ENCODE measurements at places on chromosomes 4 and X.

GRCh38 chr4:81204571-81204970 is 10.5 kb downstream of the PRKG2 start:
- DNase-seq = no peak

GRCh38 chrX:148611993-148612392 is 111.6 kb downstream of the AFF2 start:
- DNase-seq = no peak

- no peak for DNase-seq
These were observed 345.9 kb upstream of the NOCT start for GRCh38 chr4:138669479-138670315.

GRCh38 chr4:189279188-189279587 is 661.5 kb upstream of the FRG1 start:
- DNase-seq = no peak

GRCh38 chrX:149571770-149572169 is 15.5 kb downstream of the MAGEA9B start:
- no peak for DNase-seq

GRCh38 chr4:164894702-164895101 is 17.7 kb downstream of the APELA start:
- no peak for DNase-seq

GRCh38 chrX:14501327-14501726 is 28.0 kb upstream of the GLRA2 start:
- DNase-seq = no peak

GRCh38 chrX:40727093-40727492 is 8.2 kb downstream of the MED14 start:
- DNase-seq = no peak

DNA sequence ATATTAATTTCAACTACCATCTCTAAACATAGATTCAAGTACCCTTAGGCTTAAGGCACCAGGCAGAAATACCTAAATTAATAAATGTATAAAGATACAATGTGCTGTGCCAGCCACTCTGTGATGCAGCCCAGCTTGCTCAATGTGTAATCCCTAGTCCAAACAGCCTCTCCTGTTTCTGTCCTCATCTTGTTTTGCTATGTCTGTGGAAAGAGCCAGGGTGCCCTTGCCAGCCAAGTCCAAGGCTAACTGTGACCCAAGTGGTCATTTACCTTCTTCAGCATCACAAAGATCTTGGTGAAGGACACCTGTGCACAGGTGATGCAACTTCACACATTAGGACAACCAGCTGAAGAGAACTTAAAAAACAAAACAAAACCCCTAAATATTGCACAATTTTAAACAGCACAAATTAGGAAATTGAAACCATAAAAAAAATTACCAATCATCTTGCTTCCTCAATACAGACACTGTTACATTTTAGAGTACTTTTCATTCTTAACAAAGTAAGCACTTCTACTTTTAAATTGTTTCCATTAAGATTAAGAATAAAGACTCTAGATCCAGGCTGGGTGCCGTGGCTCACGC is 89.6 kb downstream of the C4orf51 start:
- no peak for DNase-seq

- no peak for DNase-seq
These were observed 380.6 kb downstream of the MAPK10 start for GRCh38 chr4:85979276-85979675.

DNA sequence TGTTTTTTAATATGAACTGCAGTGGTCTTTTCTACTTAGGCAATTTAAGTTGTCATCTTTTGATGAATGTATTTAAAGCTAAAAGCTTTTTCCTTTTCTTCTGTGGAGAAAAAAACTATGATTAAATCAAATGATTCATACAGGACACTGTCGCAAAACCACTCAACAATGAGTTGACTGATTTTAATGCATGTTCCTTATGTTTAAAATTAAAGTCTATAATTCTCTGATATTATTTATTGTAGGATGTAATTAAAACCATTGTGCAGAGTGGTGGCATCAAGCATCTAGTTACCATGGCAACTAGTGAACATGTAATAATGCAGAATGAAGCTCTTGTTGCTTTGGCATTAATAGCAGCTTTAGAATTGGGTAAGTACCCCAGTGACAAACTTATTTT is 172.5 kb downstream of the RAP1GDS1 start:
- DNase-seq = no peak

DNA sequence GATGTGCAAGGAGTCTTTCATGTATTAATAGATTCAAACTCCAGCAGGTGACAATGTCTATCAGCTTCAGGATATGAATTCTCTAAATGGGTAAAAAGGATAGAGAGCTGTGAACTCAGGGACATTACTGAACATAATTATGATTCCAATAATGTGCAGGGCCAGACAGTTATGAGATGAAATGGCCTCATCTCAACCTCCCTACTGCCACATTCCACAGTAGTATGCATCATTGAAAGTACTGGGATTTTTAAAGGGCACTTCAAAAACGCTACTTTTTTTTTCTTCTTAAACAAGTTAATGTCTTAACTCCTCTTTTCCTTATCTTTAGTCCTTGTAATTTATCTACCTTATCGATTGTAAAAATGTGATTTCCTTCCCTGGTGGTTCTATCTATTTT is 202.0 kb downstream of the APBB2 start:
- no peak for DNase-seq

GRCh38 chr4:4866124-4866865 is 6.8 kb downstream of the MSX1 start:
- DNase-seq = no peak

DNA sequence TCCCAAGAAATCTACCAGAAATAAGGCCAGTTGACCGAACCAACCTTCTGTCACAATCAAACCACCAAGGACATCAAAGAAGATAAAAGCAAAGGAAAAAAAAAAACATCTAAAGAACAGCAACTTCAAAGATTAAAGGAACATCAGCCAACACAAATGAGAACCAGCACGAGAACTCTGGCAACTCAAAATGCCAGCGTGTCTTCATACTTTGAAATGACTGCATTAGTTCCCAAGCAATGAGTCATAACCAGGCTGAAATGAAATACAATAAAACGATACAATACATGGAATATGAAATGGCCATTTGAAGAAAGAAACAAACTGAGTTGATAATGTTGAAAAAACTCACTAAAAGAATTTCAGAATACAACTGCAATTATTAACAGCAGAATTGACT is 611.6 kb upstream of the GRIA3 start:
- DNase-seq = no peak

GRCh38 chr4:147610686-147611085 is 6.5 kb upstream of the TMEM184C start:
- no peak for DNase-seq

GRCh38 chrX:2502120-2502667 is 1.4 kb upstream of the DHRSX start:
- DNase-seq = no peak

GRCh38 chrX:120115438-120115963 is at the start of gene RHOXF1:
Gene RHOXF1 (minus strand): TSS chrX:120115913. CDS start chrX:120115862, 51 bp downstream.
- DNase-seq = no peak

- DNase-seq = no peak
These were observed 13.9 kb upstream of the RHOH start for GRCh38 chr4:40182954-40183353.
